Vagina (tissue), 2 donors: ENCODE measurements at places on chromosomes 13 and 19.
A peak's percentile ranks its signal among the peaks of the same experiment; 100 is the strongest.

- no peak for DNase-seq
These were observed 13.8 kb upstream of the PTPRS start for GRCh38 chr19:5354403-5354802.

GRCh38 chr19:45253396-45254027 is 2.4 kb downstream of the MARK4 start:
- DNase-seq, result no peak

- no peak for DNase-seq
These were observed 384.5 kb downstream of the IRS2 start for GRCh38 chr13:109401891-109402290.

- DNase-seq, result no peak
These were observed 586.6 kb downstream of the SLITRK1 start for GRCh38 chr13:83295686-83296085.

- peak; percentile 83 for DNase-seq
These were observed 74.0 kb upstream of the DOCK9 start for GRCh38 chr13:99051768-99052455.
